Hematopoietic multipotent progenitor cell treated with erythropoietin and hydrocortisone succinate and interleukin-3 and kit ligand, for 4 days (in vitro differentiated cells): ENCODE measurements at places on chromosomes 12 and 14.

- DNase-seq, result no peak
These were observed 448.1 kb downstream of the BCAT1 start for GRCh38 chr12:24500831-24501230.

DNA sequence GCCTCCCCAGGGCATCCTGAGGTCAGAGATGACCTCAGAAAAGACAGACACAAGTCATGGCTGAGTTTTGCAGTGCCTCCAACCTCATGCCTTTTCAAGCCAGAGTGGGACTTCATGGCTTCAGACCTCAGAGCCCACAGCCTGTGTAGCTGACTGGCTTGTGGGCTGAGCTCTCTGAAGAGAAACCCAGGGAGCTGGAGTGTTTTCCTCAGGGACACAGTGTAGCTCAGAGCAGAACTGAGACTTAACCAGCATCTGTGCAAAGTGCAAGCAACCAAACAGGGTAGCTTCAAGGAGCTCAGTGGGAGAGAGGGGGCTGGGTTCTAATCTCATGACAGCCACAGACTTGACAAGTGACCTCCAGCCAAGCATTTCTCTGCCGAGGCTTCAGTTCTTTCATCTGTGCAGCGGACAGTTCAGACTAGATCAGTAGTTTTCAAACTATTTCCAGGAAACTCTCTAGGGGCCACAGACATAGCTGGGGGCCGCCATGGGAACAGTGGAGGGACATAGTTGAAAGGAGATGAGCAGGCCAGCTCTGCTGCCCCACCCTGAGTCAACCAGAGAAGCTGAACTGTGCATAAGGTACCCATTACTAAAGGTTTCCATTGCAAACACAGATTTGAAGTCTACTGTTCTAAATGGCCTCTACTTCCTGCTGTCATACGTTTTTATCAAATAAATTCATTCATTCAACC lies 80.0 kb downstream of the LGMN start:
- DNase-seq, result peak; percentile 43

DNA sequence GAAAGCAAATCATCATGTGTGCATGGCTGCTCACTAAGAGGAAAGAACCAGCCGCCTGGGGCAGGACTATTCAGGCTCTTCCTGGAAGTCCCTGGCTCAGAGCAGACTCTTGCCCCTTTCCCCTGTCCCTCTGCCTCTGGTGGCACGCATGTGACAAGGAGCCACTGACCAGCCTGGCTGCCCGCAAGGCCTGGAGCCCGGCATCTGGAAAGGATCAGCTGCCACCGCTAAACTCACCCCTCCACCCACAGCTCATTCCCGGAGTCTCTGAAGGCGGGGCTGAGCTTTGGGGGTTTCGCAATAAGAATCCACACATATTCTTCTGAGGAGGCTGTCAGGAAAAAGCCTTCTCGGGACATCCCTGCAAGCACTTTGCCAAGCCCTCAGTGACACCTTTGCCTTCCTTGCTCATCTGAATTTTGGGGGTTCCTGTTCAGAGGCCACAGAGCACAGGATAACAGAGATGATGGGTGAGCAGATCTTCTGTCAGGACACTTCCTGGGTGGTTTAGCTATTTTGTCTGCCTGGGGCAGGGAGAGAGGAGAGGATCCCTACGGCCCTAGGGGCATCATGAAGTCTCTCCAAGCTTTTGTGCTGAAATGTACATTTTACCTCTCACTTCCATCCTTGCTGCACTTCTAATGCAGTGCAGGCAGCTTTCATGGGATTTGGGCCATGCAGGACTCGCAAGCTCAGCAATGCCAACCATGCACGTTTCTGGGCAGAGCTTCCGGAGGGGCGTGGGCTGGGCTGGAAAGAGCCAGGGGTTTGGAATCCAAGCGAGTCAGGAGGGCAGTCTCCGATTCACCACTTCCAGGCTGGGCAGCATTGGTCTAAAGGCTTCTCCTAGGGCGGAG lies 124.8 kb upstream of the MAP1LC3B2 start:
- peak; percentile 50 for DNase-seq

- DNase-seq, result no peak
These were observed 466.5 kb downstream of the TMTC2 start for GRCh38 chr12:83153177-83153576.

DNA sequence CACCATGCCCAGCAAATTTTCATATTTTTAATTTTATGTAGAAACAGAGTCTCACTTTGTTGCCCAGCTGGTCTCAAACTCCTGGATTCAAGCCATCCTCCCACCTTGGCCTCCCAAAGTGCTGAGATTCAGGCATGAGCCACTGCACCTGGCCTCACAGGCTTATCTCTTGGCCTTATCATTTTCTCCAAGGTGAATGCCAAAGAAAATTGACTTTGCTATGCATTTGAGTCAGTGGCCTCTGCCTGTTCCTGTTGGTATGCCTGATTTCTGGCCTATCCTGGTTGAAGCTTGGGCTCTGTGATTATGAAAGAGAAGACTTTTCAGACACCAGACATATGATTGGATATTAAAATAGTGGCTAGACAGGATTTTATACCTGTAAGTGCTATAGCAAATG lies 34.2 kb downstream of the MANSC1 start:
- no peak for DNase-seq

DNA sequence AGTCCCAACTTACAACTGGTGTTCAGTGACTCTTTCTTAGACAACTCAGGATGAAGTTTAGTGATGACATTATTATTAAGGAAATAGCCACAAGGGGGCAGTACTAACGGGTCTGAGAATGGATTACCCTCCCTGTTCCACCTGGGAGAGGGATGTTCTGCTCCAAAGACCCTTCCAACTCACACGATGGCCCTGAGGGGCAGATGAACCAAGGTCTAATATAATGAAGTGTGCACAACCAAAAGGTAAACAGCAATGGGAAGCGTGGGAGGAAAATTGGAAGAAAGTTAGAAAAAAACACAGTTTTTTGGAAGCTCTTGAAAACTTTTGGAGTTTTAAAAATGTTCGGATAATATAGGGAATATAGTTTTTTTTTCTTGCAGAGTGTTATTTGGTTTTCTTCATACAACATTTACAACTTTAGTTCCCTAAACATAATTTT lies 24.0 kb downstream of the FGF6 start:
- peak; percentile 65 for DNase-seq

DNA sequence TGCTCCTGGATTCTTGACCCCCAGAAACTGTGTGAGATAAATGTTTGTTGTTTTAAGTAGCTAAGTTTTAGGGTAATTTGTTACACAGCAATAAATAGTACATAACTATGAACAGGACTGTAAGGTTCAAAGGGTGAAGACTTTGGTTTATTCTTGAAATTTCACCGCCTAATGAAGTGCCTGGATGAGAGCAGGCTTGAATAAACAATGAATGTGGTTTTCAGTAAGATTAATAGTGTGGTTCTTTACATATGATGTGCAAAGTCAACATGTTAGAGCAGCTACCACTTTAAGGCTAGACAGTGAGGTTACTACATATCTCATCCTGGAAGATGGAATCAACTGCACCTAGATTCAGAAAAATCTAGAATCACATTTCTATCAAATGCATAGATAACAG lies 145.2 kb upstream of the BTG1 start:
- no peak for DNase-seq

DNA sequence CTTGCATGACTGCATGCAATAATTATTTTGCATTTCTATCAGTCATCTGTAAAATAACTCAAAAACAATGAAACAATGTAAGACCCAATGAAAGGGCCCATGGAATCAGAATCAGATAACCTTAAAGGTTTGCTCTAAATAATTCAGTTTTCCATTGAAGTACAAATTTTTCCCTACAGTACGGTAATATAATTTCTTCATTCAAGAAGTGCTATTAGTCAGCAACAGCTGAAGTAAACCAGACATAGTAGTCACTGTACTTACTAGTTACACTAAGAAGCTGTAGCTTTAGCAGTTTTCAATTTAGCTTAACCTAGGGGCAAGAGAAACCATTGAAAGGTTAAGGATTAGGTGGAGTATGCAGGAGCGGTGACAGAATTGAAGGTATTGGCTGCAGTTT lies 43.5 kb downstream of the BCAT1 start:
- DNase-seq, result no peak

GRCh38 chr12:124302241-124302806 lies 7.4 kb downstream of the RFLNA start:
- no peak for DNase-seq

DNA sequence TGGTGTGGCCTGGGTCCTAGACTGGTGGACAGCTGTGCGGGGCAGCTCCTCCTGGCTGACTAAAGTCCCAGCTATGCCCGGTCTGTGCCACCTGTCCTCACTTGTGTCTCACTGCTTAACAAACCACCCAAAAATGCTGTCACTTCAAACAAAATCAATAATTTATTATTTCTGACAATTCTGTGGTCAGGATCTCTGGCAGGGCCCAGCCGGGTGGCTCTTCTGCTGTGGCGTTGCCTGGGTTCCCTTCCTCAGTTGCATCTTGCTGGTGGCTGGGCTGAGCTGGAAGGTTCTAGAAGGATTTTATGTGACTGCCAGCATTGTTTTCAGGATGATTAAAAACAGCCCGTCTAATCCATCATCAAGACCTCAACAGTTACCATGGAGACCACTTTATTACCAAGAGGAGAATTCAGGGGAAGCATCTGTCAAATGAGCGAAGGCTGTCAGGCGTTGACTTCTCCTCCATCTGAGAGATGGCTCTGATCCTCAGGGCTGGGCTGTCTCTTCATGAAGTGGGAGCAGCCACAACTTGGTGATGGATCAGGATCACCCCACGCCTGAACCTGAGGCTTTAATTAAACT lies 280.6 kb upstream of the SFSWAP start:
- no peak for DNase-seq

DNA sequence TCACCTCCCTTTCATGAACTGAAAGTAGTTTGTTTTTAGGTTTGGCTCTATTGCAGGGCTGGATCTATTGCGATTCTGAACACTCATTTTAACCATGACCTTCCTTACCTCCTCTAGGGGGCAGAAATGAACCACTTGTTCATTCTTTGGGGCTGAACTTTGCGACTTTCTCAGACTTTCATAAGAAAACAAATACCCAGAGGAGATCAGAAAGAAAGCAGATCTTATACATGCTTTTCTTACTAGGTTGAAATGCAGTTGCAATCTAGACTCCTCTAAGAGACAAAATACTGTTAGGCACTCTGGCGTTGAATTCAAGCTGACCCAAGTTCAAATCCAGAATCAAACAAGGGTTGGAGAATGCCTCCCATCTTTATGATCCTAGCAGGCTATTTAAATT lies 32.6 kb upstream of the PLEKHG3 start:
- DNase-seq, result peak; percentile 90

GRCh38 chr12:113329022-113329790 lies 5.7 kb downstream of the SLC8B1 start:
- DNase-seq, result no peak

GRCh38 chr12:123387508-123388176 lies 3.7 kb downstream of the KMT5A start:
- no peak for DNase-seq

DNA sequence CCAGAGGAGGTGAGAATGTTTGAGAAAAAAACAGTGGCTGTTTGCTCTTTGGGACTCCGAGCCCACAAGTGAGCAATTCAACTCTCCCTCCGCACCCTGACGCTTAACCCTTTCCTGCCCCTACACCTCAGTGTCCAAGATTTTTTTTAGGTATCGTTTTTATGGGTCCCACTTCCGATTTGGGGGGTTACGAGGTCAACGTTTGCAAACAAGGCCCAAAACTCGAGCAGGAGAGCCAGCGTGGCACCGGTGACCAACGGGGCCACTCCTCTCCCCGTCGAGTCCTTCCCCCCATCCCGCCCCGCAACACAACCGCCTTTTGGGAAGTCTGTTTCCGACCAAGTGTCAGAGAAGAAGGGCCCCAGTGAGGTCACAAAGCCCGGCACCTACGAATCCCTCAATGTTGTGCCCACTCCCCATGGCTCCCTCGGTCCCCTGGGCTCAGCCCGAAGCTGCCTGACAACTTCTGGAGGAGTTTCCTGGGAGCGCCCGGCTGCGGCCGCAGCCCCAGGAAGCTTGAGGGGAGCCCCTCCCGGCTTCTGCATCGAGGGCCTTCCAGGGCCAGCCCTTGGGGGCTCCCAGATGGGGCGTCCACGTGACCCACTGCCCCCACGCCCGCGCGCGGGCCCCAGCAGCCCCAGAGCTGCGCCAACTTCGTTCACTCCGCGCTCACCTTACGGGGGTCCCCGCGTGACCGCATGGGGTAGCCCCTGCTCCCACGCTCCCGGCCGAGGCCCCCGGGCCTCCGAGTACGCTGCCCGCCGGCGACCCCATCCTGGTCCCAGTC lies 1.2 kb downstream of the CDK2AP1 start:
- DNase-seq, result peak; percentile 57

DNA sequence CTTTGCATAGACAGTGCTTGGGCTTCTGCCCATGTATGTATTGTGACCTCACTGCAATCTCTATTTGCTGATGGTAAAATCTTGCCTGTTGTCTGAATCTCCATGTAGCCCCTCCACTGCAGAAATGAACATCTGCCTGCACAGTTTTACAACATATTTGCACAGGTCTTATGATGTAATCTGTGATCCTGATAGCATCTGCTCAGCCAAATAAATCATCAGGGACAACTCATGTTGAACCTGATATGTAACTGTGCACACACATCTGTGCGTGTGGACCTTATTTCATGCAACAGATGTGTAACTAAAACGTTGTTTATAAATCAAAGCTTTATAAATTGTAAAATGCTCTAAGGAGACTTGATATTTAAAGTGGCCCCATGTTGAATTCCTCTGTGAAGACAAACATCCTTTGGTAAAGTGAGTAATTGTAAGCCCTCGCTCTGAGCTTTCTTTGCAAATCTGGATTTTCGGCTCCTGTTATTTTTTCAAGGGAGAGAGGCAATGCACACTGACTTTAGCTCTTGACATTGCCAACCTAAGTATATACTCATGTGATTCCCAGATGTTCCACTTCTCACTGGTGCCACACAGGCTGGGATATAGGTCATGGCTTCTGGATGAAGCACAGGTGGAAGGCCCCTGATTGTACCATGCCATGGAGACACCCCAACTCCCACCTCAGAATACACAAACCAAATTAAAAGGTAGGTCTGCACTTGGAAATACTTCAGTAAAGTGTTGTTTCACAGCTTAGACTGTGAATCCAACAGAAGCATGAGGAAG lies 371.3 kb downstream of the GRIN2B start:
- no peak for DNase-seq

DNA sequence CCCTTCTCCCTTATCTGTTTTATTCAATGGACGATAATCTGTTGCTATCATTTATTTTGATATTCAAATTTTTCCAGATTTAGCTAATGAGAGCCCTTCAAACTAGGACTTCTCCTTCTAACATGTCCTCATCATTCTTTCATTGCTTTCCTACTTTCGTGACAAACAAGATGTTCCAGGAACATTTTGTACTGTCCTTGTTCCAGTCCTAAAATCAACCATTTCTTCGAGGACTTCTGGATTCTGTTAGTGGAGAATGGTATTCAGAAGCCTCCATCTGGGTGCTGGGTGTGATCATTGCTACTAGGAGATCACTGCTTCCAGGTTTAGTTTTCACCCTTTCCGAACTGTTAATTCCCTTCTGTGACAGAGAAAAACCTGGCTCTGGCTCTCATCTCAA lies 29.5 kb upstream of the FBXO34 start:
- DNase-seq, result no peak

GRCh38 chr12:753611-754472 lies 1.5 kb downstream of the WNK1 start:
- peak; percentile 83 for DNase-seq

- DNase-seq, result no peak
These were observed 439.8 kb downstream of the MDGA2 start for GRCh38 chr14:47235619-47236018.

- DNase-seq, result peak; percentile 2
These were observed 325.7 kb downstream of the CEP128 start for GRCh38 chr14:80615831-80616230.
